NCI-H510A treated with DMSO at 0.1 percent for 48 hours (cell line): ENCODE measurements at places on chromosomes 16 and 17.
A peak's percentile ranks its signal among the peaks of the same experiment; 100 is the strongest.

GRCh38 chr17:34126965-34127364 lies 128.1 kb upstream of the CCL2 start:
- DNase-seq = no peak

DNA sequence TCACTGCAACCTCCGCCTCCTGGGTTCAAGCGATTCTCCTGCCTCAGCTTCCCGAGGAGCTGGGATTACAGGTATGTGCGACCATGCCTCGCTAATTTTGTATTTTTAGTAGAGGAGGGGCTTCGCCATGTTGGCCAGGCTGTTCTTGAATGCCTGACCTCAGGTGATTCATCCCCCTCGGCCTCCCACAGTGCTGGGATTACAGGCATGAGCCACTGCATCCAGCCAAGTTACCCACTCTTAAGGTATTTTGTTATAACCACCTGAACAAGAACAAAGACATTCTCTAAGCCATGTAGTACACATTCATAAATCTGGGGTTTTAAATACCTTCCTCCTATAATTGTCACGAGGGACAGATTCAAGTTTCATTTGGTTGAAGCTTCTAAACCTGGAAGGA lies 12.3 kb upstream of the TMEM170A start:
- no peak for DNase-seq

DNA sequence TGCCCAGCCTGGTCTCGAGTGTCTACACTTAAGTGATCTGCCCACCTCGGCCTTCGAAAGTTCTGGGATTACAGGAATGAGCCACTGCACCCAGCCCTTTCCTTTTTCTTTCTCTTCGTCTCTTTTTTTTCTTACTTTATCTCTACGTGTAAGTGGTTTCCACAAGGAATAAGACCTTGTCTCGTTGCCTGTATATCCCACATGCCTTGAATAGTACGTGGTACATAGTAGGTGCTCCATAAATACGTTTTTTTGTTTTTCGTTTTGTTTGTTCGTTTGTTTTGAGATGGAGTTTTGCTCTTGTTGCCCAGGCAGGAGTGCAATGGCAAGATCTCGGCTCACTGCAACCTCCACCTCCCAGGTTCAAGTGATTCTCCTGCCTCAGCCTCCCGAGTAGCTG lies 86.0 kb downstream of the YPEL2 start:
- DNase-seq = no peak

GRCh38 chr17:81417879-81418709 lies 22.8 kb downstream of the BAHCC1 start:
- no peak for DNase-seq

GRCh38 chr17:74267987-74268499 lies 6.0 kb upstream of the DNAI2 start:
- DNase-seq = no peak

DNA sequence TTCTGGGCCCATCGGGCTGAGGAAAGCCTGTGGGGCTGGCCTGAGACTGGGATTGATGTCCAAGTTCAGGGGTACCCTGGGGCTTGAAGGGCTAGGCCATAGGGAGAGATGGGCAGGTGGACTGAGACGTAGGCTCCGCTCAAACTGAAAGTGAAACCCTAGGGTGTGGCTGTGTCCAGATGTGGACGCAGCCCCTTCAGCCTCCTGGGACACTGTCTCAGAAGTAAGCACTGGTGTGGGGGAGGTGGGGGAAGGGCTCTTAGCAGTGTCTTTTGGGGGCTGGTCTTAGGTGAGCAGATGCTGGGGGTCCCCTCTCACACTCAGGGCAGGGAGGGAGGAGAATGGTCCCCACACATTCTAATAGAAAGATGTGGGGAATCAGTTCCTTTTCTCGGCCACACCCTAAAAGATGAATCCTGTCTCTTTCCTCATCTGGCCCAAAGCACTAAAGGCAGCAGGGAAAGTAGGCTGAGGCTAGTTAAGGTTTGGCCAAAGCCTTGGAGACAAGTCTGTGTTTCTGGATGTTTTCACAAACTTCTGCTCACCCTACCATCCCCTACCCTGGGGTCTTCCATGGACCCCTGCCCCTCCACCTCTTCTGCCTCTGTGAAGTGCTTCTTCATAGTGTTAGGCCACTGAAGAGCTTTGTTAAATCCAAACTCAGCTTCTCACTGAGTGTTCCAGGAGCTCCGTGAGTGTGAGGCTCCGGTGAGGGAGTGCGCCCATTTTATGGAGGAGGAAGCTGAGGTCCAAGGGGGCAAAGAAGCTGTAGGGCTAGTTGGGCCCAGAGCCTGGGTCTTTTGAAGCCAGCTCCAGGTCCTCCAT lies 5.6 kb downstream of the FMNL1 start:
- DNase-seq = no peak

- no peak for DNase-seq
These were observed 44.1 kb downstream of the SRCIN1 start for GRCh38 chr17:38561416-38562214.

- DNase-seq = no peak
These were observed 126.1 kb downstream of the SEC14L1 start for GRCh38 chr17:77266891-77267341.

- DNase-seq = peak; percentile 81
These were observed at the start of gene ATP2A3 for GRCh38 chr17:3964203-3965117. Gene ATP2A3 (minus strand): TSS chr17:3964437. CDS start chr17:3964291, 146 bp downstream.

GRCh38 chr17:2853283-2854142 lies 57.3 kb downstream of the RAP1GAP2 start:
- DNase-seq = peak; percentile 19

DNA sequence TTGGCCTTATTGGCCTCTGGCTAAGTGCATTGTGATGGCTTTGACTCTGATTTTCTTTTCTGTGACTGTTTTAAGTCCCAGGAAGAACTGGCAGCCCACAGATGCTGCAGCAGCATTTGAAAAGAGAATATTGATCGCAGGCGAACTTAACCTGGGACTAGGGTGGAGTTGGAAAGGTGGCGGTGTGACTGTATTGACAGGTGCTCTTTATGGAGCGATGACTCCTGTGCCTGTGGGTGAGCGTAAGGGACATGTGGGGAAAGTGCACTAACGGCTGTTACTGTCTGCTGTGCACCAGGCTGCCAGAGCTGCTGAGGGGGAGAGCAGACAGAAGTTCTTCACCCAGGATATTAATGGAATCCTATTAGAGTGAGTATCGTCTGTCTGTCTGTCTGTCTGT lies 21.3 kb downstream of the UBN1 start:
- DNase-seq = no peak

GRCh38 chr17:18314059-18314730 lies 599 bp downstream of the TOP3A start:
- DNase-seq = no peak
